ENCODE measurements at places on chromosomes 2 and 18.
A peak's percentile ranks its signal among the peaks of the same experiment; 100 is the strongest.

GRCh38 chr2:46410273-46411244 lies 68.8 kb upstream of the TMEM247 start:
- DNase-seq, result no peak

DNA sequence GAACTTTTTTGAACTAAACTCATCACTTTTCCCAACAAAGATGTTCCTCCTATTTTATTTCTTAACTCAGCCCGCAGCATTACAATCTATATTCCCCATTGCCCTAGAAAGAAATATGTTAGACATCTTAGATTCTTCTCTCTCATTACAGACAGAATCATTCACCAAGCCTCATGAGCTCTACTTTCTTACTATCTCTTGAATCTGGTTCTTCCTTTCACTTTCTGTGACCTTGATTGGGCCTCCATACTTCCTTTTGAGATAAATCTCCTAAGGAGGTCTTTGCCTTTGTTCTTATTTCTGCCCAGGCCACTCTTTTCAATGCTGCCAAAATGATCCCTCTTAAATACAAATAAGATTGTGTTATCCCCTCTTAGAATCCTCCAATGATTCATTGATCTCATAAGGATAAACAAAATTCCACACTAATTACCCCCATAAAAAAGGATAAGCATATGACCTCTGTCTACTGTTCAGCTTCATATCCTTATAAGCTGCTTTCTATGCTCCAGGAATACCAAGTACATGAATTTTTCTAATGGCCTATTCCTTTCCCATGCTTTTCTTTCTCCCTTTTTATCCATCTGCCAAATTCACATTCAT lies 400.0 kb downstream of the ARHGAP15 start:
- DNase-seq, result no peak

DNA sequence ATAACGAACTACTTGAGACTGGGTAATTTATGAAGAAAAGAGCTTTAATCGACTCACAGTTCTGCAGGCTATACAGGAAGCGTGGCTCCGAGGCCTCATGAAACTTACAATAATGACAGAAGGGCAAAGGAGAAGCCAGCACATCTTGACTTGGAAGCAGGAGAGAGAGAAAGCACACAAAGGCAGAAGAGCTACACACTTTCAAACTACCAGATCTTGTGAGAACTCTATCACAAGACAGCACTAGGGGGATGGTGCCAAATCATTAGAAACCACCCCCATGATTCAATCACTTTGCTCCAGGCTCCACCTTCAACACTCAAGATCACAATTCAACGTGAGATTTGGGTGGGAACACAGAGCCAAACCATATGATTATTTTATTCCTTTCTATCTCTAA lies 655.9 kb upstream of the SYT4 start:
- DNase-seq, result no peak

DNA sequence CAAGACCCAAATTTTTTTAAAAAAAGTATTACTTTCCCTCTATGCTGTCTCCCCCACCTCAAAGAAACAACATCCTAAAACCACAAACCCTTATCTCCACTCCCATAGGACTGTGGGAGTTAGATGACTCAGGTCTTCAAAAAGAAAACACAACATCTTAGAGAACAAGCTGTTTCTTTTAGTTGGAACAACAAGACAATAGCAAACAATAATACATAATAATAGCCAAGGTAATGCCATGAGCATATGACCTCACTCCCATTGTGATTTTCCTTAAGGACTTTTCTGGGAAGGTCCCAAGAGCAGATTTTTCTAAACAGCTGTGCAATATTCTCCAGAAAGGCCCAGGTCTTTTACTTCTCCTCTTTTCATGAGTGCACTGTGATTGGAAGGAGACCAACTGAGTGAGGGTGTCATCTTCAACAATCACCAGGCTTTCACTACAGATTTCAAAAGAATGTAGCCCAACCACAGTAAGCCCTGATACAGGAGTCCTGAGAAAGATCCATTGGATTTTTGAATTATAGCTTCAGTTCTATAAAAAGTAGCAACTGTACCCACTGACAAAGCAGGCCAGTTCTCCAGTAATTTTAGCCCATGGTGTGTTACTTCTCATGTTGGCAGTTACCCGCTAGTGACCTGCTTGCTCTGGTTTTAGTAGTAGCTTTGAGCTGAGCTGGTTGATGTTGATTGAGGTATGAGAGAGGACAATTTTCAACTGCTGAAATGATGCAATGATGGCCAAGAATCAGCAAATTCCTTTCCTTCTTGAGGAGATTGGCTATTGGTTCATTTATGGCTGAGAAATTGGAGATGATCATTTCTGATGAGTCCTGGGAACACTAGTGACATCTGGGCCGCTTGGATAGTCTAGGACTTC lies 144.5 kb upstream of the TCF4 start:
- DNase-seq, result no peak

- DNase-seq, result no peak
Measured at GRCh38 chr2:201968050-201968449, 65.6 kb upstream of the FZD7 start.

- no peak for DNase-seq
Measured at GRCh38 chr2:64223055-64223454, 78.8 kb upstream of the PELI1 start.

GRCh38 chr18:55418439-55418838 lies 169.6 kb downstream of the TCF4 start:
- no peak for DNase-seq

DNA sequence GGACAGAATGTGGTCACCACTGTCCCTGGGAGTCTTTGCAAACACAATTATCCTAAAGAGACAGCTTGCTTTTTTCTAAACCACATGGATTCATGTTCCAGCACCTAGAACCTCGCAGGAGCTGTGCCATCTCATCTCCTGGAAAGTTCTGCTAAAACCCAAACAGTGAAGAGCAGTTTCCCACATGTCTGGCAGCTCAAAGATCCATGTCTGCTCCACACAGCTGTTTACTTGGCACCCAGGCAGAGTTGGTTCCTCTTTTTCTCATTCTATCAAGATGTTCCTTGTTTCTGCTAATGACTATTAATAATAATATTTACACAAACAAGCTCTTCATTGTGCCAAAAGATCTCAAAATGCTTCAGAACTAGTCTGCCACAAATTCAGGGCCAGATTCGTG lies 30.1 kb upstream of the PID1 start:
- DNase-seq, result no peak

GRCh38 chr2:126449677-126450076 lies 206.3 kb upstream of the GYPC start:
- no peak for DNase-seq

GRCh38 chr2:43764086-43764705 lies 9.6 kb upstream of the DYNC2LI1 start:
- no peak for DNase-seq

GRCh38 chr18:7388741-7389140 lies 157.9 kb downstream of the LRRC30 start:
- no peak for DNase-seq

- DNase-seq, result no peak
Measured at GRCh38 chr2:165648801-165649200, 145.2 kb downstream of the GALNT3 start.

DNA sequence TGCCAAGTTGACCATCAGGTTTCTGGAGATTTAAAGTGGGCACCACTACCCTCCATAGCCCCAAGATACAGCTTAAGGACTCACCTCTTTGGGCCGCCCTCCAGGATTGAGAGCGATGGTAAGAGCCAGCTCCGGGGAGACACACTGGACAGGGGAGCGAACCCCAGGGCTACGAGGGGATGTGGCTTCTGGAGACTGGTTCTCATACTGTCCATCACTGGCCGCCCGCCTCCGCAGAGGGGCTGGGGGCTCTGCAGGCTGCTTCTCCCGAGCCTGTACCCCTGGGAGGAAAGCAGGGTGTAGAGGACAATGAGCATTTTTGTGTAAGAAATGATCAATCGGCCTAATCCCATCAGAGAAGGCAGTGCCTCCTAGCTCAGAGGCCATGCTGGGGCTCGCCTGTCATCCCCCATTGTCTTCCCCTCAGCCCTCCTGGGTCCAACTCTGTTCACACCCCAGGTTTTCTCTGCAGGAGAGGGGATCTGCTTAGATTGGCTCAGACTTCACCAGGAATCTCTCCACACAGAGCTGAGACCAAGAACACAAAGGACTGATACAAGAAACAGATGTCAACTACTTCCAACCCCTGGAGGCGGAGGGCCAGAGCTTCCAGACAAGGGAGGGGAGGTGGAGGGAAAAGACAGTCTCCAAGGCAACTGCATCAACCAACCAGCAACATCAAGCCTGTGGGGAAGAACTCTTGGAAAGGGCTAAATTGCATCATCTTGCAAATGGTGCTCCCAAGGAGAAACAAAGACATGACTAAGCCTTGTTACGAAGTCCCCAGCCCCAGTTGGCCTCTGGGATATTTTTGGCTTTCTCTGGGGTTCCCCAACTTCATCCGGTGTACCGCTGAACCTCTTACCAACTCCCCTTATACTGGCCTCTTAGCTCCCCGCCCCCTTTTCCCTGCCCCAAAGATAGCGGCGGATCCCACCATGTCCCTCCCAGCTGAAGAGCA lies 166.6 kb downstream of the TNS1 start:
- DNase-seq, result no peak

DNA sequence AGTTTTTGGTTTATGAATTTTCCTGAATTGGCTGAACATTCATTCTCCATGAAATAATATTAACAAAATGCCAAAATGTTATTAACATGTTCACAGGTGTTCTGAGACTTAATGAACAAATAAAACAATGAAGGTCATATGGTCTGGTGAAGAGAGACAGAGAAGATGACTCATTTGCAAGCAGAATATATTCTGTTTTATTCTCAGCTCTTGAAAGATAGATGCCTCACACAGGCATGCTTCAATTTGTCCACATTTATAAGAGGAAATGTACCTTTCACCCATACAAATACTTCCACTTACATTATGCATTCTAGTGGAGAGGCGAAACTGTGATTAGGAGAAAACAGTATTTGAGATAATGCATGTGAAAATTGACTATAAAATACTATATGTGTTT lies 75.4 kb upstream of the PGAP1 start:
- DNase-seq, result no peak

DNA sequence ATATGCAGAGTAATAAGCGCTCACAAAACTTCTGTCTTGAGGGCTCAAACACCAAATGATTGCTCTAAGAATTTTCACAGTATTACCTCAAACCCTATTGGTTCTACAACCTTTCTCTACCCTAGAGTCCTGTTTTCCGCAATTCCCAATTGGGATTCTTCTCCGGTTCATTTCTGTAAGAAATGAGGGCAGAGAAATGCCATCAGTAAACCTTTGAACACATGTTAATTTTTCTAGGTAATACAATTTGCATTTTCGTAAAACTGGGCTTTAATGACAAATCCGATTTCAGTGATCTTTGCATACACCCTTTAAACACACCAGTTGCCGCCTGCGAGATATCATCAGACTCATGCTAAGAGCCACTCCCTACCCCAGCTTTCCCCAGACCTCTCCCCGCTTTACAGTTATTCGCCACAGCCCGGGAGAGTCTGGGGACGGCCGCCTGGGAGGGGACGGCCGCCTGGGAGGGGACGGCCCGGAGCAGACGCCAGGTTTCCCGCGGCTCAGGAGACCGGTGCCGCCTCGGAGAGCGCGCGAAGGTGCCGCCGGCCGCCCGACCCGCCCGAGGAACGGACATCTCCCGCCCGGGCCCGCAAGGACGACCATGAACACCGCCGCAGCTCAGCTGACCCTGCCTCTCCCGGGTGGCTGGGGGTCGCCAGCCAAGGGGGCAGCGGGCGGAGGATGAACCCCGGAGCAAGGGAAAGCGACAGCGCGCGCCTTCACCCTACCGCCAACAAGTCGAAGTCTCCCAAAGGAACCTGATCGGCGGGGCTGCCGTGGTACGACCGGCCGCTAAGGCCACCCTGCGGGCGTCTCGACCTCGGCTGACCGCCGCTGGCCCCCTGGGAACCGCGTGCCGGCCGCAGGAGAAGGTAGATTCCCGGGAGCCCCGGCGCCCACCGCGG lies 463 bp downstream of the SMC6 start:
- DNase-seq, result no peak

GRCh38 chr2:211376410-211376809 lies 820.0 kb downstream of the CPS1 start:
- no peak for DNase-seq

DNA sequence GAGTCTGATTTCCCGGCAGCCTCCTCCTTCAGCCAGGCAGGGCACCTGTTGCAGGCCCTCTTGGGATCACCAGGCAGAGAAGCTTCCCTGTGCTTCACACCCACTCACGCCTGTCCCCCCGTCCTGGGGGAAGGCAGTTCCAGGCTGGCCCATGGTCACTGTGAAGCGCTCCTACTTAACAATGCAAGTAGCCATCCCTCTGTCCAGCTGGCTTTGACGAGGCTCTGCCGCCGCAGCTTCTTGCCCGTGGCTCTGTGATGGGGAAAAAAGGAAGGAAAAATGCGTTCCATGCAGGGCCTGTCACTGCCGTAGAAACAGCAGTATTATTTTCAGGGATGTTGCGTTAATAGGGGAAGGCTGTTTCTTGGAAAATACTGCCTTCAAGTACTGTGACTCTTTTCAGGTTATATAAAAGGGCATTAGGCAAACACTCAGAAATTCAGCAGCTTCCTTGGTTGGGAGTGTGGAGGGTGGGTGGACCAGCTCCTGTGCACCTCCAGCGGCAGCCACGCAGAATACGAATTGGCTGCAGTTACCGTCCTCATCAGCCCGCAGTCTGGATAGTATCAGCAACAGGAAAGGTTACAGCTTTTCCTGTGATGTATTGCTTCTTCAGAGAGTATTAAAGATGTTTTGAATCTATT lies 232.3 kb downstream of the KLHL29 start:
- DNase-seq, result no peak

GRCh38 chr2:69652206-69652605 lies 8.7 kb upstream of the AAK1 start:
- no peak for DNase-seq

GRCh38 chr2:109120166-109120565 lies 8.8 kb upstream of the SH3RF3 start:
- DNase-seq, result no peak

GRCh38 chr2:181680937-181681811 lies 857 bp upstream of the NEUROD1 start:
- DNase-seq, result no peak

- no peak for DNase-seq
Measured at GRCh38 chr2:208147759-208148158, 1.8 kb upstream of the CRYGB start.

DNA sequence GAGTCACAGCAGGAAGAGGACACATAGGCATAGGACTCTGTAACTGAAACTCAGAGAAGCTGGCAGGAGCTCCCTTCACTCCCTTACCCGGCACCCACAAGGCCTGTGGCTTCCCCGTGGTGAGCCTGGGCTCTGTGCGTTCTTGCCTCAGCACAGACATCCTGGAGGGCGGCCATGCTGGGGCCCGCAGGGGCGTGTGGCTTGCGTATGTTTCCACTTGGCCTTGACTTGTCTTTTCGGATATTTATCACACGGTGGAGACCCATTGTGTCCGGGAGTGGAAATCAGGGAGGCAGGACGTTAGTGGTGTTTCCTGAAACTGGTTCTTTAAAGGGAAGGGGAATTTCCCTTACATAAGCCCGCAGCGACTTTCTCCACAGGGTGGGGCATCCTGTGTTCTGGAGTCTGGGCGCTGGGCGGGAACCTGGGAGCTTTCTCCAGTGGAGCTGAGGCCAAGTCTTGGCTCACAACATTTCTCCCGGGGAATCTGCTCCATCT lies 49.9 kb upstream of the EML6 start:
- DNase-seq, result peak; percentile 47

DNA sequence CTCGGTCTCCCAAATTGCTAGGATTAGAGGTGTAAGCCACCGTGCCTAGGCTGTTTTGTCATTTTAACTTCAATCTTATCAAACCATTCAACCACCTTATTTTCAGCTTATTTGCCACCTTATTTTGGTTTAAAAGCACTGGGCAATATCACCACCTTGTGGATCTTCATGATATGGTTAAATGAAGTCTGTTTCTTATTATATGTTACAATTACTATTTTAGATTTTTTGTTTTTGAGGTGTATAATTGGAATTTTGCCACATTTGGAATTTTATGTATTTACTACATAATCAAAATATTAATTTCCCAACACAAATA lies 43.8 kb upstream of the SCN9A start:
- no peak for DNase-seq
